NCI-H1436 (cell line): ENCODE measurements at places on chromosomes 11 and 22.

DNA sequence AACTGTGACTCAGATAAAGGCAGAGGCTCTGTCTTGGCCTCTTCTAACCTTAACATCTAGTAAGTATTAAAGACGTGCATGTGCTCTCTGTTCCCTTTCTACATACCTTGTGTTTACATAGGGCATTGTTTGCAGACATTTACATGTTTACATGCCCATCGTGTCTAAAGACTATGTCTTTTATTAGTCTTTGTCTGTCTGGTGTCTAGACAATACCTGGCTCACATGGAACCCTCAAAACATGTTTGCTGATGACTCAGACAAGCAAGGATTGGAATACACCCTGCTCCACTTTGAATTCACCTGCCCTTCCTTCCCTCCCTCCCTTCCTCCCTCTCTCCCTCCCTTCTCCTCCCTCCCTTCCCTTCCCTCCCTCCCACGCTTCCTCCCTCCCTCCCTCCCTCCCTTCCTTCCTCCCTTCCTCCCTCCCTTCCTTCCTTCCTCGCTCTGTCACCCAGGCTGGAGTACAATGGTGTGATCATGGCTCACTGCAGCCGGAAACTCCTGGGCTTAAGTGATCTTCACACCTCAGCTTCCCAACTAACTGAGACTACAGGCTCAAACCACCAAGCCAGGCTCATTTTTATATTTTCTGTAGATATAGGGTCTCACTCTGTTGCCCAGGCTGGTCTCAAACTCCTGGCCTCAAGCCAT is 23.7 kb upstream of the SORL1-AS1 start:
- DNase-seq = no peak

DNA sequence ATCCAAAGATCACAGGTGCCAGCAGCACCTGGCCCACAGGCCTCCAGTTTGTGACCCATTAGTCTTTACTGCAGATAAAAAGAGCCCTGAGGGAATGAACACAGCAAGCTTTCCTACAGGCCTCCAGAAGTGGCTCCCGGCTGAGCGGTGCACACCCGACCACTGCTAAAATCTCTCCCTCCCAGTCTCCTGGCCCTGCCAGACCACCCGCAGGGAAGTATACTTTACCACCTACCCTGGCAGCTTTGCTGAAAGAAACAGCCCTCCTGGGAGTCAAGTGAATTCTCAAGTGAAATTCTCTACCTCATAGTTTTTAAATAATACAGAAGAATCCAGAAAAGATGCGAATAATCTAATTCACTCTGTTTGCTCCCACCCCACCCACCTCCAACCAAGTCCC is 15.4 kb upstream of the MTNR1B start:
- DNase-seq = no peak

GRCh38 chr22:37241351-37242142 is 2.5 kb downstream of the RAC2 start:
- DNase-seq = no peak

DNA sequence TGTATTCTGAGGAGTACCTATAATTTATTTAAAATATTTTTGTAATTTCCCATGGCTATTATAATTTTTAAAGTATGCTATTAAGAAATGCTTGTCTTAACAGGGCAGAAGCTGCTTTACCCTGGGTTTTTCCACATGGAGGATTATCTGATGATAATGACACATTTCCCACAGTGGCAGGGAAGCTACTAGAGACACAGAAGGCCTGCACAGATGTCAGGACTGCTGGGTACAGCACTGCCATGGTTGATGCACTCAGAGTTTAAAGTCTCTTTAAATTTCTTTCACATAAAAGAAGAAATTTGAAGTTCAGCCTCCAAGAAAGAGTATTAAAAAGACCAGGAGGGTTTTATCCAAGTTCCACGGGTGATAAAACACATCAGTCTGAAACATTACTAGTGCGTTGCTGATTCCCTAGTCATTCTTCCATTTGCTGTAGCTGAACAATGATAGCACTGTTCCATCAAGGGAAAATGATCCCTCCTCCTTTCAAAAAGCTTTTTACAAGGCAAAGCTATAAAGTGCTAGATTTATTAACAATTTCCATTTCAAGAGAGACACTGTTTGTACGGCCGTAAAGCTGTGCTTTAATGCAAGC is 363.0 kb downstream of the CNTN5 start:
- DNase-seq = no peak

DNA sequence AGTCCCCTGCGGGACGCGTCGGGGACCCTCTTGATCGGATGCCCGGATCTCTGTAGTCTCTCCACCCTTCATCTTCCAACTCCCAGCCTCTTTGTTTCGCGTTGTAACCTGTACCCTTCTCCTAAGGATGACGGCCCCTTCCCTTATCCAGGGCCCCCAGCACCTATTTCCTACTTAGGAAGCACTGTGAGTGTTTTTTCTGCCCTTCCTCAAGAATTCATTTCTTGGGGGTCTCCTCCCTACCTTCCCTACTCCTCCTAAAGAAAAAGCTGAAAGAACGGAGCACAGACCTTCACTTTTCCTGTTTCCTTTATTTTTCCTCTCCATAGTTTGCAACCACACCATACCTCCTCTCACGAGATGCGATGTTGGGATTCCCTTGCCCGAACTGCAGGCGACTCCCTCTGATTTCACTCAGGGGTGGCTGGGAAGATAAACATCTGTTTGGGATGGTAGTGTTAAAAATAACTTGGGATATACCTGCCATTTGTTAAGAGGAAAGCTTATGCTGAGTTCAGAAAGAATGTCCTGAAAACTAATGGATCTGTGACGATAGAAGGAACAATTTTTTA is 593 bp downstream of the FAM118B start:
- DNase-seq = no peak

DNA sequence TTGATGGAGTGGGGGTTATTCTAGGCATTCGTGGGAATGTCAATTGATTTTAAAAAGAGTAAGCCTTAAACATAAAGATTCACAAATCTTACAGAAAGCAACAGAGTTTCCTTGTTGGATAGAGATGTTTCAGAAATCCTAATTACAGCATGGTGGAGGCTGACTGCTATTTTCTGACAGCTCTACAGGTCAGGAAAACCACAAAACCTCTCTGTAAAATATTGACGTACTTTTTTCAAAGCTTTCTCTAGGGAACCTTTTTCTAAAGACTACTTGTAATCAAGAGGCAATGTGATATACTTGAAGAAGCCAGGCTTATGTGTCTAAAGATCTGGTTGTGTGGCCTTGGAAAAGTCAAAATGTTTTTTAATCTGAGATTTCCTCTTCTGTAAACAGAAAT is 9.1 kb upstream of the OR8B8 start:
- no peak for DNase-seq

- DNase-seq = no peak
These were observed 75.6 kb upstream of the ARHGAP32 start for GRCh38 chr11:129267716-129268115.

DNA sequence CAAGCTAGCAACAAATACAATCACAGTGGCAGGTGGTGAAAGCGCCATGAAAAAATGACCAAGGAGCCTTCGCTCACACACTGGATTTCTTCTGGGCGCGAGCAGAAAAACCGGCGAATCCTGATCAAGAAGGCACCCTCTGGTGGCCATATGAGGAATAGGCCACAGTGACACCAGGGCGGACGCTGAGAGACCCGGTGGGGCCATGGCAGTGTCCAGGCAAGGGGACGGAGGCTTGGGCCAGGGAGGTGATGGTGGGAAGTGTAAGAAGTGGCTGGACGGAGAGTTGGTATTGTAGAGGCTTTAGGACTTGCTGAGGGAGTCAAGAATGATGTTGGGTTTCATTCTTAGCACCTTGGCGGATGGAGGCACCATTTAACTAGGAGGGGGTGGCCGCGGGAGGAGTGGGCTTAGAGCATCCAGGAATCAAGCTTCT is 16.9 kb upstream of the RAC2 start:
- DNase-seq = peak; percentile 47

- no peak for DNase-seq
These were observed 22.4 kb downstream of the RTCB start for GRCh38 chr22:32389685-32390084.

GRCh38 chr11:64134963-64135362 is 30.9 kb downstream of the MACROD1 start:
- DNase-seq = no peak

DNA sequence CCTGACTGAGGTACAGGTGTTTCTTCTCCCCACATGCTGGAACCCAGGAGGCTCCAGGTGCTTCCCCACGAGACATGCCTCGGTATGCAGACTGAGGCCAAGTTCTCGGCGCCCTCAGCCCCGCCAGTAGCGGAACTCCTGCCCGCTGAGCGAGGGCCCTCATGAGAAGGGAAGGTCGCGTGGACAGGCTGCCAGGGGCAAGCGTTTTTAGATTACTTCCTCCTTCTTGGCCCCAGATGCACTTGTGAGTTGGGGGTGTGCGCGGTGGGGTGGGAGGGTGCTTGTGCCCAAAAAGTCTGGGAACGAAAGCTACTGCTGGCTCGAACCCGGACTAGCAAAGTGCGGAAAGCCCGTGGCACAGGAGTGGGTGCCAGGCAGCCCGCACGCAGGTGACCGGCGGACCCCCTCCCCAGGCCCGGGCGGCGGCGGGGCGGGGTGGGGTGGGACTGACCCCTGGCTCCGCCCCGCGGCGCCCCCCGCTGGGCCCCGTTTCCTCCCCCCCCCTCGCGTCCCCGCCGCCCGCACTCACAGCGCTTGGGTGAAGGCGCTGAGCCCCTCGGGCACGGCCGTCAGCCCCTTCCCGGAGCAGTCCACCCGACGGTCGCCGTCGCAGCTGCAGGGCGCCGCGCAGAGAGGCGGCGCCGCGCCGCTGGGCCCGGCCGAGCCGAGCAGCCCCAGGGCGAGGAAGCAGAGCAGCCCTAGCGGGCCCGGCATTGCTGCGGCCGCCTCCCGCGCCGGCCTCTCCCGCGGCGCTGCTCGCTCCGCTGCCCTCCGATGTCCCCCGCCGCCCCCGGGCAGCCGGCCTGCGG is 797 bp downstream of the LGR4 start:
- DNase-seq = no peak

DNA sequence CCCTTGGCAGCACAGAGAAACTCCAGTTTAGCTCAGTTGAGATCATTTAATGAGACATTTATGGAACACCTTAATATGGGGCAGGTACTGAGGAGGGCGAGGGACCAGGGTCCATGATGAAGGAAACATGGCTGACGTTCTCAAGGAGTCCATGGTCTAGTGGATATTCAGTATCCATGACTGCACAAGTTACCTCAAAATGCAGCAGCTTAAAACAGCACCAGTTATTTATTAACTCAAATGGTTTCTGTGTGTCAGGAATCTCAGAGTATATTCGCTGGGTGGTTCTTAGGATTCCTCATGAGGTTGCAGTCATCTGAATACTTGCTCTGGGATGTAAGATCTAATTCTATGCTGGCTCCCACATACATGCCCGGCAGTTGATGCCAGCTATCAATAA is 346.8 kb downstream of the LARGE1 start:
- DNase-seq = no peak

- DNase-seq = no peak
These were observed 38.0 kb upstream of the PDE2A start for GRCh38 chr11:72712168-72712751.

GRCh38 chr22:25911243-25911972 is 169.4 kb downstream of the MYO18B start:
- no peak for DNase-seq

GRCh38 chr11:133529807-133530500 is 2.3 kb downstream of the OPCML start:
- DNase-seq = no peak

- DNase-seq = peak; percentile 20
These were observed 1.1 kb upstream of the CD6 start for GRCh38 chr11:60970369-60970774.

- no peak for DNase-seq
These were observed 11.8 kb upstream of the DSCAML1 start for GRCh38 chr11:117808784-117809183.

DNA sequence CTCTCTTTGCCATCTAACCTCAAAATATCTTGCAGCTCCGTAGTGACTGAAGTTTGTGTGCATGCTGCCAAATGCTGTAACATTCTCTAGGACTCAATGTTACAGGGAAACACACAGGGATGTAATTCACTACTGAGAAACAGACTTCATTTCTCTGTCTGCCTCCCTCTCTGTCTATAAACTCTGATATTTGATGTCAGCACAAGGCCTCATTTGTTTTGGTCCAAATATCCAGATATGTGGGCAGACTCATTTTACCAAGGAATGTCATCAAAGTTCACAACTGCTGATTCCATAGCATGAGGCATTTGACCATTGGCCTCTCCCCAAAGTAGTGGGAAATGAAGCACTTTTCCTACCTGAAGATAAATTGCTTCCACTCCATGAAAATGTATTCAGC is 2.5 kb upstream of the PRRG4 start:
- DNase-seq = no peak
